Upper lobe of right lung (tissue), 1 donor: ENCODE measurements at places on chromosomes 7 and 10. TPM values are rescaled to one million over a fixed set of nuclear protein-coding genes. Genes with fewer than 3 reads are reported as not detected.

GRCh38 chr7:82317760-82318159, 125.8 kb downstream of the CACNA2D1 start:
- no peak overlapping the region for H3K4me3 ChIP-seq
- no peaks in the 10 kb centered on the region for H3K36me3 ChIP-seq
- no peaks in the 10 kb centered on the region for H3K27me3 ChIP-seq

- H3K4me3 ChIP-seq = peak overlapping the region; percentile 15
- no peaks in the 10 kb centered on the region for H3K36me3 ChIP-seq
- peaks cover 10% of the 10 kb centered on the region for H3K4me1 ChIP-seq
Measured at GRCh38 chr7:150432915-150433892, 17.2 kb upstream of the GIMAP8 start.

- H3K4me3 ChIP-seq = no peak overlapping the region
- H3K36me3 ChIP-seq = no peaks in the 10 kb centered on the region
- H3K27me3 ChIP-seq = no peaks in the 10 kb centered on the region
- H3K27ac ChIP-seq = no peak overlapping the region
Measured at GRCh38 chr10:77027576-77027975, 610.0 kb downstream of the KCNMA1 start.

GPR15LG gene
- total RNA-seq = not detected
